Left ventricle myocardium inferior (tissue), 1 donor: ENCODE measurements at places on chromosomes 3 and 15. TPM values are rescaled to one million over a fixed set of nuclear protein-coding genes. Genes with fewer than 3 reads are reported as not detected.
A peak's percentile ranks its signal among the peaks of the same experiment; 100 is the strongest.

- H3K36me3 ChIP-seq, result peaks cover 14% of the 10 kb centered on the region
- H3K27ac ChIP-seq, result peak overlapping the region; percentile 98
- H3K4me3 ChIP-seq, result no peak overlapping the region
- no peaks in the 10 kb centered on the region for H3K27me3 ChIP-seq
Measured at GRCh38 chr3:123586968-123587367, 2.1 kb upstream of the HACD2 start.

GRCh38 chr15:51874751-51875644 is 45.5 kb downstream of the TMOD3 start:
- H3K27ac ChIP-seq, result peak overlapping the region; percentile 65
- H3K4me1 ChIP-seq, result peaks cover 51% of the 10 kb centered on the region
- DNase-seq, result no peak
- H3K27me3 ChIP-seq, result no peaks in the 10 kb centered on the region
- H3K36me3 ChIP-seq, result peaks cover 25% of the 10 kb centered on the region
- no peak overlapping the region for H3K4me3 ChIP-seq

- no peaks in the 10 kb centered on the region for H3K36me3 ChIP-seq
- DNase-seq, result no peak
- no peaks in the 10 kb centered on the region for H3K27me3 ChIP-seq
- peaks cover 9% of the 10 kb centered on the region for H3K4me1 ChIP-seq
Measured at GRCh38 chr3:112739252-112739965, 98.5 kb upstream of the CCDC80 start.

DNA sequence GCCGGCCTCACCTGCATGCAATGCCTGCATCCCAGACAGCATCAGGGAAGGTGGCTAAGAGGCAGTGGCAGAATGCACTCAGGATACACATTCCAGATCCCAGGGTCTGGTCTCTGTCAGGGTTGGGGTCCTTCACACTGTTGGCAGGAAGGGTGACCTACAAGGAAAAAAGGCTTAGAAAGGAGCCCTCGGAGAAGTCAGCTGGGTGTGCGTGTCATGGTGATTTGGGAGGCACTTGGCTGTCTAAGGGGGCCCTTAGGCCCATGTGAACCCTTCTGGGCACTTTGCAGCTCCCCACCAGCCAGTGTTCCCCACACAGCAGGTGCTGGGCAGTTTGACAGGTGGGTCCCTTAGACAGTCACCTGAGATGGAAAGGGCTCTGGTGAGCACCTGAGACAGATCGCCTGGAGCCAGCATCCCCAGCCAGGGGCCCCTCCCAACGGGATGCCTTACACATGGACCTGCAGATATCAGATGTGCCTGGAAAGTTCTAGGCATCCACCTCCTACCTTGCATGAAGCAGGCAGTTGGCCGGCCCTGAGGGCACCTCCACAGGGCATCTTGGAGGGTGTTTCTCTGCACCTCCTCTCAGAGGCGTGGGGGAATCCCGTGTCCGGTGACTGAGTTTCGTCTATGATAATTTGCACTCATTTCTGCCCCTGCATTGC is 131.6 kb downstream of the LRRK1 start:
- no peak for DNase-seq
- H3K4me1 ChIP-seq, result peaks cover 21% of the 10 kb centered on the region
- H3K27ac ChIP-seq, result no peak overlapping the region
- H3K36me3 ChIP-seq, result peaks cover 5% of the 10 kb centered on the region

GRCh38 chr15:52778457-52778856 is 11.7 kb downstream of the ONECUT1 start:
- DNase-seq, result no peak
- H3K36me3 ChIP-seq, result no peaks in the 10 kb centered on the region
- H3K27me3 ChIP-seq, result peaks cover 98% of the 10 kb centered on the region
- no peak overlapping the region for H3K4me3 ChIP-seq
- H3K27ac ChIP-seq, result no peak overlapping the region
- peaks cover 10% of the 10 kb centered on the region for H3K4me1 ChIP-seq

GRCh38 chr3:9067352-9067975 is 104.2 kb upstream of the RAD18 start:
- no peak overlapping the region for H3K4me3 ChIP-seq
- peak overlapping the region; percentile 55 for H3K27ac ChIP-seq
- H3K36me3 ChIP-seq, result no peaks in the 10 kb centered on the region
- peaks cover 37% of the 10 kb centered on the region for H3K4me1 ChIP-seq
- no peaks in the 10 kb centered on the region for H3K27me3 ChIP-seq

GRCh38 chr3:59749291-59749690 is 699.5 kb upstream of the CFAP20DC start:
- H3K27ac ChIP-seq, result no peak overlapping the region
- no peaks in the 10 kb centered on the region for H3K36me3 ChIP-seq
- no peak overlapping the region for H3K4me3 ChIP-seq
- no peaks in the 10 kb centered on the region for H3K4me1 ChIP-seq
- no peak for DNase-seq

GRCh38 chr3:45232521-45232920 is 6.4 kb upstream of the TMEM158 start:
- DNase-seq, result no peak
- no peaks in the 10 kb centered on the region for H3K36me3 ChIP-seq
- no peak overlapping the region for H3K4me3 ChIP-seq
- no peak overlapping the region for H3K27ac ChIP-seq
- peaks cover 52% of the 10 kb centered on the region for H3K27me3 ChIP-seq
- no peaks in the 10 kb centered on the region for H3K4me1 ChIP-seq

DNA sequence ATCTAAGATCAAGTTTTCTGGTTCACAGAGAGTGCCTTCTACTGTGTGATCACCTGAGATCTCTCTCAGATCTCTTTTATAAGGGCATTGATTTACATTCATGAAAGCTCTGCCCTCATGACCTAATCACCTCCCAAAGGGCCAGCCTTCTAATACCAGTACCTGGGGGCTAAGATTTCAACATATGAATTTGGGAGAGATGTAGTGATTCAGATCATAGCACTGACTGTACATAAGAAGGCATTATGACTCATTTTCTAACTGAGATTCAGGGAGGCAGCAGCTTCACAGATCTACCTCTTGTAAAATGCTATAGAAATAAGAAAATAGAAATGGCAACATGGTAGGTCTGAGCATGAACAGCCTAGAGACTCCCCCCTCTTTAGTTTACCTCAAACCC is 39.6 kb downstream of the VGLL3 start:
- no peaks in the 10 kb centered on the region for H3K4me1 ChIP-seq
- no peaks in the 10 kb centered on the region for H3K27me3 ChIP-seq
- no peak overlapping the region for H3K4me3 ChIP-seq
- no peak overlapping the region for H3K27ac ChIP-seq
- no peaks in the 10 kb centered on the region for H3K36me3 ChIP-seq

DNA sequence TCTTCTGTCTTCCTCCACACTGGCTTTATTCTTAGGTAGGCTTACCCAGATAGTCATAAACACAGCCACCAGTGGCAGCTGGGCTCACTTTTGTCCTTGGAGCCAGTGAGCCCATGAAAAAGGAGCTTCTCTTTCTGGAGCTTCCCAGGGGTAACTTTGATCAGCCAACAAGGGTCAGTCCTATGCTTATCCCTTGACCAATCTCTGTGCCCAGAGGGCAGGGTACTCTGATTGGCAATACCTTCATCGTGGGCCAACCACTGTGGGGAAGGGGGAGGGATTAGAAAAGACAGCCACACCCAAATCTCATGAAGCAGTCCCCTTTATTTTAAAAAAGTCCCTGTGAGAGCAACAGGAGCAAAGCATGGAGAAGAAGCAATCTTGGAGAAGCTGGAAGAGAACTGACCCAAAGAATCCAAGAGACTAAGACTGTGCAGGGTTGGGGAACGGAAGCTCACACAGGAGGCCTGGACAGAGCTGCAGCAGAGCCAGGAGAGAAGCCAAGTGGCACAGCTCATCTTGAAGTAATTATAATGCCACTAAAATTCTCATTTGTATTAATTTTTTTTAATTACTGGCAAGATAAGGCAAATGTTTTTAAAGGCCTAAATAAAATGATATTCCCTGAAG is 70.4 kb downstream of the SSUH2 start:
- peaks cover 38% of the 10 kb centered on the region for H3K36me3 ChIP-seq
- peak overlapping the region; percentile 64 for H3K27ac ChIP-seq
- H3K4me1 ChIP-seq, result peaks cover 56% of the 10 kb centered on the region
- no peaks in the 10 kb centered on the region for H3K27me3 ChIP-seq

GRCh38 chr3:101976473-101976872 is 127.2 kb downstream of the NFKBIZ start:
- no peaks in the 10 kb centered on the region for H3K27me3 ChIP-seq
- no peak for DNase-seq
- H3K4me1 ChIP-seq, result no peaks in the 10 kb centered on the region
- no peak overlapping the region for H3K27ac ChIP-seq
- H3K36me3 ChIP-seq, result no peaks in the 10 kb centered on the region

DNA sequence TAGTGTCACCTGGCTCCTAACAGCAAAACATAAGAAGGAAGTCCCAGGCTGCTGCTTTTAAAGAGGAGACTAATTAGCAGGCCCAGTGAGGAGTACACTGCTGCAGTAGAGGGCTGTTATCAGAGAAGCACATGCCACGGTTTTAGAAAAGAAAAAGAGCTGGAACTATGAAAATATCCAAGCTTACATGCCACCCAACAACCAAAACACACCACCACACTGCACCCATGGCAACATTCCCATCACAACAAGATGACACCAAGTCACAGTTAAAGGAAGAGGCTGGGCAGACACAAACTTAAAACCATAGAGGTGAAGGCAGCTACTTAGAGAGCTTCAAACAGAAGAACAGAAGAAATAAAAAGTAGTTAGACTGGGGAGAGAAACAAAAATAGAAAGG is 37.0 kb downstream of the NPTN start:
- H3K27me3 ChIP-seq, result no peaks in the 10 kb centered on the region
- H3K36me3 ChIP-seq, result peaks cover 10% of the 10 kb centered on the region
- no peak for DNase-seq
- no peak overlapping the region for H3K4me3 ChIP-seq
- H3K4me1 ChIP-seq, result peaks cover 95% of the 10 kb centered on the region
- no peak overlapping the region for H3K27ac ChIP-seq

DNA sequence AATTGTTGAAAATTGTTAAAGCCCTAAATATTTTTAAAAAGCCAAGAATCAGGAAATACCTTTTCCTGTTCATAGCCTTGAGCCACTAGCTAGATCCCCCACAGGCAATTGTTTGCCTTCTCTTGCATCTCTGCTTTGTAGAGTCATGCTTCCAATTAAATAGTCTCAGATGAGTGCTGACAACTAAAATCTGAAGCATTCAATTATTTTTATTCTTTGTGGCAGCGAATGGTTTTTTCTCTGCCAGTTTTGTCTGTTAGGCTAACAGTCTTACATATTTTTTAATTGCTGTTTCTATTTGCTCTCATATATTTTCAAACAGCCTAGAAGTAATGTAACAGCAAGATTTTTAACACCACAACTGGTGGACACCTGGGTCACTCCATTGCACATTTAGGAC is 277.1 kb upstream of the GBE1 start:
- no peak overlapping the region for H3K4me3 ChIP-seq
- no peaks in the 10 kb centered on the region for H3K4me1 ChIP-seq
- H3K27me3 ChIP-seq, result no peaks in the 10 kb centered on the region
- H3K36me3 ChIP-seq, result no peaks in the 10 kb centered on the region
- H3K27ac ChIP-seq, result no peak overlapping the region

ACAN gene
- total RNA-seq, result not detected

SKOR1 gene
- 0.22 TPM for total RNA-seq

DUOXA2 gene
- not detected for total RNA-seq

KBTBD8 gene
- total RNA-seq, result 3.6 TPM

TIMP4 gene
- total RNA-seq, result 12.3 TPM

MAGEL2 gene
- total RNA-seq, result not detected

GP9 gene
- total RNA-seq, result not detected
